ENCODE measurements at places on chromosomes 6 and 20. TPM values are rescaled to one million over a fixed set of nuclear protein-coding genes. Genes with fewer than 3 reads are reported as not detected.

Gene TSBP1
- total RNA-seq: not detected

Gene MAFB
- total RNA-seq: 34.4 TPM

- H3K4me1 ChIP-seq: peaks cover 6% of the 10 kb centered on the region
- H3K36me3 ChIP-seq: no peaks in the 10 kb centered on the region
- no peak overlapping the region for H3K27ac ChIP-seq
- DNase-seq: no peak
- H3K4me3 ChIP-seq: no peak overlapping the region
These were observed 73.7 kb downstream of the DTNBP1 start for GRCh38 chr6:15588971-15589634.

DNA sequence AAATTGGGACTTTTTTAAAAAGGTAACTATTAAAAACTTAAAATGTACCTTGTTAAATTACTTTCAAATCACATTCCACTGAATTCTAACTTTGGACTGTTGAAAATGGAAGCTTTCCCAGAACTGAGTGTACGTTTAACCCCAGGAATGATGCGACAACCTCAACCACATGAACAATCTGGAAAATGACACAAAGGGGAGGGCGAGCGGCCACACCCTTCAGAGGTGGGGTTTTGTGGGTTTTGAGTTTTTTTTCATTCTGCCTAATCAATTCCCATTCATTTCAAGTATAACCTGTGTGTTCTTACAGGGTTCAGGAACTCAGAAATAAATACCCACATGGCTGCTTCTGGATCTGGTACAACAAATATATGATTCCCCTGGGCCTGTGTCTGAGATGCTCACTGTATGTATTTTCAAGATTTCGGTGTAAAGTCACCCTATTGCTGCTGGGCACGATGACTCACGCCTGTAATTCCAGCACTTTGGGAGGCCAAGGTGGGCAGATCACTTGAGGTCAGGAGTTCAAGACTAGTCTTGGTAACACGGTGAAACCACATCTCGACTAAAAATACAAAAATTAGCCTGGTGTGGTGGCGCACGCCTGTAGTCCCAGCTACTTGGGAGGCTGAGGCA lies 21.6 kb downstream of the CNKSR3 start:
- no peaks in the 10 kb centered on the region for H3K27me3 ChIP-seq
- H3K36me3 ChIP-seq: no peaks in the 10 kb centered on the region
- H3K27ac ChIP-seq: no peak overlapping the region
- no peaks in the 10 kb centered on the region for H3K4me1 ChIP-seq

Gene CD109
- total RNA-seq: 2.2 TPM

DNA sequence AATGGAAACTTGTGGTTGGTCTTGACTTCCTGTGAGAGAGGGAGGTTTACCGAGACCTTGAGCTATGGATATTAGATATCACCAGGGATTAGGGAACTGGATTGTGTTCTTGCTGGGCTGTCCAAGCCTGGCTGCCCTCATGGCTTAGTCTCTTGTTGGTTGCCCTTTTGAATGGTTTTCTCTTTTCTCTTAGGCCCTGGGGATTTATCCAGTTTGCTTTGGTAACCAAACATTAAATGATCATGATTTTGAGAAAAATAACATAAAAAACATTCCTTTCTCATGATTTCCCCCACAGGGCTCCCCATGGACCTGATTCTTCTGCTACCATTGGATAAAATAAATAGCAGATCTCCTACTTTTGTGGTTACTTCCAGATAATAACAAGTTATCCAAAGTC lies 306.4 kb upstream of the RNF217 start:
- H3K4me1 ChIP-seq: no peaks in the 10 kb centered on the region
- no peaks in the 10 kb centered on the region for H3K36me3 ChIP-seq
- DNase-seq: no peak
- H3K27me3 ChIP-seq: no peaks in the 10 kb centered on the region
- H3K27ac ChIP-seq: no peak overlapping the region

Gene EYA2
- total RNA-seq: 17.1 TPM

Gene HRH3
- not detected for total RNA-seq

GRCh38 chr6:134235937-134236751 lies 81.8 kb downstream of the SGK1 start:
- no peaks in the 10 kb centered on the region for H3K4me1 ChIP-seq
- no peak for DNase-seq
- H3K4me3 ChIP-seq: no peak overlapping the region
- H3K27ac ChIP-seq: no peak overlapping the region
- no peaks in the 10 kb centered on the region for H3K36me3 ChIP-seq

Gene SCGN
- total RNA-seq: 1.2 TPM

Gene DAAM2
- total RNA-seq: 37.0 TPM

DNA sequence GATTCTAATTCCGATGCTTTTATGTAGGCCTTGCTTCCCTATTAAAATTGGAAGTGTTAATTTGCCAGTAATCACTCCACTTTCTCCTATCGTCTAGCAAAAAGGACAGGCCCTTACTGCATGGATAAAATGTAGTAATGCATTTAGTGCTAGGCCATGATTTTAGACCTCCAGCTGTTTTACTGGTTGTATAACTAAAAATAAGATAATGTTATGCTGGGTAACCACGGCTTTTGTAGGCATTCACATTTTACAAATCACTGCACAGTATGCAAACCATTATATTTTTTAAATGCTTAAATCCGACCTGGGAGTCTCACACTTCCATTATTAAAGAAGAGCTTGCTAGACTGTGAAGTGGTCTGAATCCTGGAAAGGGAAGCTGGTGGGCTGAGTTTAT lies 179.5 kb downstream of the TFAP2A start:
- no peak for DNase-seq
- no peaks in the 10 kb centered on the region for H3K27me3 ChIP-seq
- no peak overlapping the region for H3K27ac ChIP-seq
- H3K36me3 ChIP-seq: no peaks in the 10 kb centered on the region

GRCh38 chr6:5507131-5507681 lies 245.9 kb downstream of the FARS2 start:
- DNase-seq: no peak
- no peak overlapping the region for H3K27ac ChIP-seq
- no peaks in the 10 kb centered on the region for H3K36me3 ChIP-seq
- H3K27me3 ChIP-seq: no peaks in the 10 kb centered on the region
- H3K4me1 ChIP-seq: peaks cover 14% of the 10 kb centered on the region

DNA sequence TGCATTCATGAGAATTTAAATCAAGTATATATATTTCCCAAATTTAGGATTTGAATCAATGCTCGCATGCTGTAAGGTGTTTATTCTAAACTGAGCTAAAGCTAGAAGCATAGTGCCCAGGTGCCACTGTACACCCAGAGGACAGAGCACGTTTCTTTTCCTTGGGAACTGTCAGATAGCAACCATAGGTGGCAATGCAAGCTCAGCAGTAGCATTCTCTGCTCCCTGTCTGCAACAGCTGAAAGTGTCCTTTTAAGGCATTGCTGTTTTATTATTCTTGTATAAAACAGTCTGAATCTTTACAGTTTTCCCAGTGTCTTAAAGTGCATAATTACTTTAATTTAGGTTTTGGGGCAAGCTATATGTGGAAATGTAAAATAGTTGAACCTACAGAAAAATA lies 443.4 kb upstream of the MMS22L start:
- H3K27ac ChIP-seq: no peak overlapping the region
- no peaks in the 10 kb centered on the region for H3K36me3 ChIP-seq
- no peaks in the 10 kb centered on the region for H3K27me3 ChIP-seq
- H3K4me1 ChIP-seq: no peaks in the 10 kb centered on the region

Gene FAM209B
- not detected for total RNA-seq

- H3K4me1 ChIP-seq: peaks cover 3% of the 10 kb centered on the region
- no peaks in the 10 kb centered on the region for H3K27me3 ChIP-seq
These were observed 32.8 kb downstream of the GFOD1 start for GRCh38 chr6:13454286-13455221.

DNA sequence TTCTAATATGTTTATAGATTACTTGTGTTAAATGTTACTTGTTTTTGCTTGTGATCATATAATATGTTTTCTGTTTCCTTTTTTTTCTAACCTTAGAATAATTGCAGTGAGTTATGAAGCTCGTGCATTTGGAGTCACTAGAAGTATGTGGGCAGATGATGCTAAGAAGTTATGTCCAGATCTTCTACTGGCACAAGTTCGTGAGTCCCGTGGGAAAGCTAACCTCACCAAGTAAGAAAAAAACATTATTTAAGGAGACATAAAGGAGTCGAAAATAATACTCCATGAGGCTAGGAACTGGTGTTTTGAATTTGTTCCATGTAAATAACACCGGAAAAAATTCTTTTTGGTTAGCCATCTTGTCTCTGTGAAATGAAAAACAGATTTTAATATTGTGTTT lies 6.9 kb downstream of the POLH start:
- H3K27ac ChIP-seq: no peak overlapping the region
- no peak overlapping the region for H3K4me3 ChIP-seq
- no peak for DNase-seq
- H3K27me3 ChIP-seq: no peaks in the 10 kb centered on the region

Gene SPATA25
- total RNA-seq: 5.0 TPM

- DNase-seq: no peak
- H3K4me1 ChIP-seq: no peaks in the 10 kb centered on the region
- H3K27ac ChIP-seq: no peak overlapping the region
- peaks cover 25% of the 10 kb centered on the region for H3K36me3 ChIP-seq
- H3K27me3 ChIP-seq: no peaks in the 10 kb centered on the region
These were observed 31.6 kb downstream of the SLC2A4RG start for GRCh38 chr20:63771046-63771707.

Gene PHF10
- 55.9 TPM for total RNA-seq

DNA sequence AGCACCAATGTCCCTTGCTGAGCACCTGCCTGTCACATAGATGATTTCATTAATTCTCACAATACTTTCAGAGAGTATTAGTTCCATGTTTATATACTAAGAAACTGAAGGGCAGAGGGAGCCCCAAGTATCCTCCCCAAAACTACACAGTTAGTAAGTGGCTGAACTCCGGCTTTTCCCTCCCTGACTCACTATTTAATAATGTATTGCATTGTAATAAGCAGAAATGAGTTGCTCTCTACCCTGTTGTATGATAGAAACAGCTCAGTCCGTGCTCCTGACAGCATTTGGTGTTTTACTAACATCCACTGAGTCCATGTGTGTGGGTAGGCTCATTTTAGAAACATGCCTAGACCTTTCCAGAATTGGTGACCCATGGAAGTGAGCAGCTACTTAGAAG lies 76.8 kb downstream of the OLIG3 start:
- DNase-seq: no peak
- no peak overlapping the region for H3K4me3 ChIP-seq
- no peaks in the 10 kb centered on the region for H3K27me3 ChIP-seq
- H3K27ac ChIP-seq: no peak overlapping the region
- H3K4me1 ChIP-seq: no peaks in the 10 kb centered on the region

DNA sequence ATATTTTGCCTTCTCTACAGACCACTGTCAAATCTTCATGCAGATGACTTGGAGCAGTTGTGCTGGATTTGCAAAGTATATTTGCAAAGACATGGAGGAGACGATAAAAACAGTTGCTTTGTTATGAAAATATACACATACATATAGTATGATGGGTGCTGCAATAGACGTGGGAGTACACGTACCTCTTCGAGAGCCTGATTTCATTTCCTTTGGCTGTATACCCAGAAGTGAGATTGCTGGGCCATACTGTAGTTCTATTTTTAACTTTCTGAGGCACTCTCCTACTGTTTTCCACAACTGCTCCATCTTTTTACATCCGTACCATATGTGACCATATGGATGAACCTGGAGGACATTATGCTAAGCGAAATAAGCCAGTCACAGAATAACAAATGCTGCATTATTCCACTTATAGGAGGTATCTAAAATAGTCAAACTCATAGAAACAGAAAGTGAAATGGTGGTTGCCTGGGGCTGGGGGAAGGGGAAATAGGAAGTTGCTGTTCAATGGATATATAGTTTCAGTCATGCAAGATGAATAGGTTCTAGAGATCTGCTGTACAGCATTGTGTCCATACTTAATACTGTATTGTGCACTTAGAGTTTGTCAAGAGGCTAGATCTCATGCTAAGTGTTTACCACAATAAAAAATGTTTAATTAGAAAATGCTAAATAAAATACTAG lies 223.8 kb downstream of the HAO1 start:
- no peak overlapping the region for H3K27ac ChIP-seq
- no peaks in the 10 kb centered on the region for H3K36me3 ChIP-seq
- H3K4me3 ChIP-seq: no peak overlapping the region
- H3K27me3 ChIP-seq: no peaks in the 10 kb centered on the region
- peaks cover 6% of the 10 kb centered on the region for H3K4me1 ChIP-seq
- no peak for DNase-seq

DNA sequence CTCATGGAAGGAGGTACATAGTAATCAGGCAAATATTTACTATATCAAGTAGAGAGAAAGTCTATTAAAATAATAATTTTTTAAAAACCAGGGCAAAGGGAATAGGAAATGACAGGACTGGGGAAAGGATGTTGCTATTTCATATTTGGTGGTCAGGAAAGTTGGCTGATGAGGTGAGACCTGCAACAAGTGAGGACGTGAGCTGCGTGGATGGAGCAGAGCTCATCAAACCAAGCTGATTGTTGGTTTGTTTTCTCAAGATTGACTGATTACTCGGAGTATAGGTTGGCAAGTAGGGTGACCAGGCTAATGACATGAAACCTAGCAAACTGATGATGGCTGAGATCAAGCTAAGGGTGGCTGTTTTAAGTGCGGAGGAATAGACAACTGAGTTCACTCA lies 6.0 kb downstream of the GJA1 start:
- DNase-seq: no peak
- no peaks in the 10 kb centered on the region for H3K27me3 ChIP-seq
- H3K27ac ChIP-seq: peak overlapping the region; percentile 99
- peaks cover 36% of the 10 kb centered on the region for H3K4me1 ChIP-seq

Gene SNX3
- 208 TPM for total RNA-seq

- no peaks in the 10 kb centered on the region for H3K27me3 ChIP-seq
- H3K27ac ChIP-seq: peak overlapping the region; percentile 73
- peak; percentile 65 for DNase-seq
- H3K4me1 ChIP-seq: peaks cover 56% of the 10 kb centered on the region
- no peaks in the 10 kb centered on the region for H3K36me3 ChIP-seq
These were observed 102.4 kb upstream of the ISM1 start for GRCh38 chr20:13118676-13119075.

DNA sequence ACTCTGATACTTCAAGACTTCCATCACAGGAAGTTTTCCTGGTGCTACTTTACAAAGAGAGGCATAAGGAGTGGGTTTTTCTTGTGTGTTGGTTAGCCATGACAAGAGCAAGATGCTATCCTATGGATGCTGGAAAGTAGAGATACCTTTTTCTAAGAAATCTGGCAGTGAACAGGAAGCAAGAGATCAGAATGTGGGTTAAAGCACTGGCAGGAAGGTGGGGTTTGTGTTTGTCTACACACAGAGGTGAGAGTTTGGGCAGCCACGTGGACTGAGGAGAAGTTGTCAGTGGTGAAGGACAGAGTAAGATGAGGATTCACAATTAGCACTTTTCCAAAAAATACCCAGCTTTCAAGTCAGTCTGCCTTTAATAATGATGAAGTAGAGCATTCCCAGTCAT lies 17.9 kb downstream of the SLC2A12 start:
- H3K27ac ChIP-seq: no peak overlapping the region
- no peak overlapping the region for H3K4me3 ChIP-seq
- H3K27me3 ChIP-seq: no peaks in the 10 kb centered on the region

GRCh38 chr6:81894788-81895271 lies 142.3 kb upstream of the TENT5A start:
- H3K4me3 ChIP-seq: no peak overlapping the region
- no peak for DNase-seq
- H3K4me1 ChIP-seq: no peaks in the 10 kb centered on the region

Gene EPPIN
- total RNA-seq: 0.45 TPM

- no peak overlapping the region for H3K4me3 ChIP-seq
- H3K27me3 ChIP-seq: no peaks in the 10 kb centered on the region
- H3K4me1 ChIP-seq: no peaks in the 10 kb centered on the region
- H3K27ac ChIP-seq: no peak overlapping the region
These were observed 39.1 kb downstream of the SUN5 start for GRCh38 chr20:32965115-32965514.

Gene MOXD1
- 1.4 TPM for total RNA-seq

Gene SASH1
- 171 TPM for total RNA-seq

Gene ARMH2
- not detected for total RNA-seq

All from thyroid gland (tissue), 4 donors.